CD8-positive, alpha-beta memory T cell (primary cell): ENCODE measurements at places on chromosomes 1 and 21.

GRCh38 chr1:93738926-93739325 lies 57.3 kb upstream of the BCAR3 start:
- no peak for DNase-seq

GRCh38 chr1:54800899-54801759 lies at the start of gene TTC22:
Gene TTC22, minus strand, starts transcription at chr1:54801323. Its CDS starts 160 bp downstream, at chr1:54801163.
- DNase-seq: peak; percentile 67

DNA sequence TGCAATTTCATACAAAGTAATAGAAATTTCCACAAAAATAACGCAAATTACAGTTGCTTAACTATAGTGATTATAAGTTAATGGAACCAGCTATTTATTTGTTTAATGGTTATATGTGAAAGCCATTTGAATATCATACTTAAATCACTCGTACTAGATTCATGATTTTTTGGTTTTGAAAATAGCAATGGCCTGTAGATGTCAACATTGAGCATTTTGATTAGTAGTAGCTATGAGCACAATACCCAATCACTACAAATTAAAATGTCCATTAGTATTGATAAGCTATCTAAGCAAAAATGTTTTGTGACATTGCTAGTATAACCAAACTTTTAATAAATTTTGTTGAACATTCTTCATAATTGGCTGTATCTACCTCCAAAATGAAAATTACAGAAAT lies 10.0 kb downstream of the COL24A1 start:
- no peak for DNase-seq

GRCh38 chr1:207097871-207098324 lies 6.1 kb upstream of the C4BPA start:
- DNase-seq: no peak

- no peak for DNase-seq
These were observed 217.3 kb downstream of the PTPRU start for GRCh38 chr1:29453502-29454240.

DNA sequence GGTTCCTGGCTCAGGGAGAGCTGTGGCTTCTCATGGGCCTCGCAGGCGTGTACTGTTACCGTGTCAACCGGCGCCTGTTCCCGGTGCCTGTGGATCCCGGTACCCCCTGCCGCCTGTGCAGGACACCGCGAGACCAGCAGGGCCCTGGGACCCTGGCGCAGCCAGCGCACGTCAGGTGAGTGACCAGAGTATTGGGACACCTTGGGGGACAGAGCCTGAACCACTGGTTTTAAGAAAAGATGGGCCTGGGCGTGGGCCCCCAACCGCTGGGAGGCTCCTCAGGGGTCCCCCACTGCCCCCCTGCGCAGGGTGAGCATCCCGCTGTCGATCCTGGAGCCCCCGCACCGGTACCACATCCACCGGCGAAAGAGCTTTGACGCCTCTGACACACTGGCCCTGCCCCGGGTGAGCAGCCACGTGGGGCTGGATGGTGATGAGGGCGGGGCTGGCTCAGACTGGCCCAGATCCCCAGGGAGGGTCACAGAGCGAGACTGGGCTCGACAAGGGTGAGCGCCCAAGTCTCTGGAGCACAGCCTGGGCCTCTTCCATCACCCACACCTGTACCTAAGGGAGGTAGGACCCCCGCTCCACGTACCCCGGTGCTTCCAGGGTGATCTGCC lies 10.5 kb downstream of the MIIP start:
- no peak for DNase-seq

GRCh38 chr1:76948846-76949245 lies 81.6 kb downstream of the ST6GALNAC5 start:
- no peak for DNase-seq

- DNase-seq: no peak
These were observed 365.3 kb upstream of the PKN2 start for GRCh38 chr1:88318740-88319139.

- DNase-seq: no peak
These were observed 52.3 kb downstream of the PLEKHA6 start for GRCh38 chr1:204307334-204307883.

DNA sequence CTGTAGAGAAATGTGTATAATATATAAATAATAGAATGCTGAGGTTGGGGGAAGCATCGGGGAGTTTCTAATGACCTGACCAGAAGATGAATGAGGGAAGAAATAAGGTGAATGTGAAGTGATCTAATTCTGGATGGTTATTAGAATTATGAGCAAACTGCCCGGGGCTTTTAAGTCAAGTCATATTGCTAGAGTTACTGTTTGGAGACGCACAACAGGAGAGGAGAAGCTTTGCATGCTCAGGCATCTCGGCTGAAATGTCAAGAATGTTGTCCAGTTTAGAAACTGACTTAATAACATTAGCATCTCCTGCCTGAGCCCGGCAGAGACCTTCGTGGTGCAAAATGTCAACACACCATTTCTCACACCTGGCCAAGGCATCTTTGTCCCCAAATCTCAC lies 119.1 kb downstream of the RRAGC start:
- no peak for DNase-seq

- no peak for DNase-seq
These were observed 24.2 kb upstream of the SYDE2 start for GRCh38 chr1:85224734-85225623.

- DNase-seq: no peak
These were observed 22.1 kb upstream of the CLSTN1 start for GRCh38 chr1:9845914-9846313.

DNA sequence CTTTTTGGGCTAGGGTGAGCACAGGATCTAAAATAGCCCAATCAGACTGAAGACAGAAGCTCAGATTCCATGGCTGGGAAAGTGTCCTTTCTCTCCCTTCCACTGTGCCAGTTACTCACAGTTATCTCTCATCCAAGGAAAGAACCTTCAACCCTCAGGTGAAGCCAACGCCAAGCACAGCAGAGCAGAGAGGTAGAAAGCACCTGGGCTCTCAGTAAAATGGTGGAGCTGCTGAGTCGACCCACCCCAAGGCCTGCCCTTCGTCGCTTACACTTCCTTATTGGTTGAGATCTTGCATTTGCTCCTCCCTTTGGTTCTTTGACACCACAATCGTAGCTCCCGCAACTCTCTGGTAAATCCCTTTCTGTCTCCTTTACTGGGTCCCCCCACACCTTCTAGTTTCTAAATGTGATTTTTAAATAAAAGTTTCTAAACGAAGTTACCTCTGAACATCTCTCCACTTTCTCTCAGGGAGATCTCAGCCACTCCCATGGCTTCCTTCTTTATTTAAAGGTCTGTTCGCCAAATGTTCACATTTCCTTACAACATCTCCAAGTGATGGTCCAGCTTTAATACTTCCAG lies 27.5 kb upstream of the SLC30A1 start:
- DNase-seq: no peak

DNA sequence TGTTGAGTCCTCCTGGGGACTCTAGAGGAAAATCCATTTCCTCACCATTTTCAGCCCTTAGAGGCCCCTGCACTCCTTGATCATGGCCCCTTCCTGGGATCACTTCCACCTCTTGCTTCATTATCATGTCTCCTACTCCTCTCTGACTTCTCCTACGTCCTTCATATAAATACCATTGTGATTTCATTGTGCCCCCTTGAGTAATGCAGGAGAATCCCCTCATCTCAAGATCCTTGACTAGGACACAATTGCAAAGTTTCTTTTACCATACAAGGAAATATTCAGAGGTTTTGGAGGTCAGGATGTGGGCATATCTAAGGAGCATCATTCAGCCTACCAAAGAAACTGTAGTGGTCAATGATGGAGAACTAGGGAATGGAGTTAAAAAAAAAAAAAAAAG lies 8.8 kb upstream of the GBP6 start:
- no peak for DNase-seq

DNA sequence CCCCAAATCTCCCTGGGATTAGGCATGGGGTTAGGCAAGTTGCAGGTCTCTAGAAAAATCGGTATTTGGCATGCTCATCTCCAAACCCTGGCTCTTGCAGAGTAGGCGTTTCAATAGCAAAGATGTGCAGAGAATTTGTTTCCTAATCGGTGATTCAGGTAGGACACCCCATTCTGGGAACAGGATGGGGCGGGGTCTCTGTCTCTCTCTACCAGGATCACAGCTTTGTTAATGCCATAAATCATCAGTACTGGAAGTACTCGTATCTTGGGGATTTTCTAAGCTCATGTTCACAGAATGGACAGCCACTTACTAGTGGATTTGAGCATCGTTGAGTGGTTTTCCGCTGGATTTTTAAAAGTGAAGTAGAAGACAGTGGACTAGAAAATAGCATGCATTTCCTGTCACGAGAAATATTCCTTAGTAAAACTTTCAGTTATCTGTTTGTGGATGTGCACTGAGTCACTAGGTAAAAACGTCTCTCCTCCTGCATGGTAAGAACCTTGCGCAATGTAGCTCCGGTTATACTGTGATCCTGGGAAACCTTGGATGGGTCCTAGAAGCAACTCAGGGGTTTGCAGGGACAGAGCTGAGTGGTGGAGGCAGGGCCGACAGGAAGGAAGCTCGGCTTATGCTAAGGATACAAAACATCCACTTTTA lies 5.1 kb downstream of the TMEM51 start:
- DNase-seq: no peak

DNA sequence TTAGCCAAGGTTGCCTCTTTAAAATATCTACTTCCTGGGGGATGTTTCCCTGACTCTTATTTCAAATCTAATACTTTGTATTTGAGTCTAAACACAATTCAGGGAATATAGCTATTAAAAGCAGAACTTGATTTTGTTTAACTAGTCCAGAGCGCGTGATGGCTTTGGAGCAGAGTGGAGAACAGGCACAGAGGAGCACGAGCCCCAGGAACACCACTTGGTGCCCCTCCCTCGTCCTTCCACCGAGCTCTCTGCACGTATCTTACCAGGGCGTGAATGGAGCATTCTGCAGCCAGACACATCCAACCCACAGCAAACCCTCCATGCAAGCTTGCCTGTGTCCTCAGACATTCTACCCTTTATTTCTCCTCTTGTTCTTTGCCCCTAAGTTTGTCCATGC lies 14.1 kb downstream of the KIF26B start:
- DNase-seq: no peak

DNA sequence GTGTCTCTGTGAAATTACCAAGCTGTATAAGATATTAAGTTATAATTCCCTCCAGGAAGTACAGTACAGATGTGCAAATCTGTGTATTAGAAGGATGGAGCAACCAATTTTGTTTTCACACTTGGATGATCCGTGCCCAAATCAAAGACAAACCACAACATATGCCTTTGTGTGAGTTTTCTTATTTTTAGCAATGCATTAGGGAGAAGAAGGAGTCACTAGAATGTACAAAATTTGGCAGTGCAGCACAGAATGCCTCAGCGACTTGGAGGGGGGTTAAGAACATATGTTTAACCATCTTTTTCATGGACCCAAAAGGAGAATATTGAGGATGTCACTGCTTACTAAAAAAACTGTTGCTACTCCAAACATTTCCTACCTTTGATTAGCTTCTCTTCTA lies 45.3 kb downstream of the DAB1 start:
- no peak for DNase-seq

DNA sequence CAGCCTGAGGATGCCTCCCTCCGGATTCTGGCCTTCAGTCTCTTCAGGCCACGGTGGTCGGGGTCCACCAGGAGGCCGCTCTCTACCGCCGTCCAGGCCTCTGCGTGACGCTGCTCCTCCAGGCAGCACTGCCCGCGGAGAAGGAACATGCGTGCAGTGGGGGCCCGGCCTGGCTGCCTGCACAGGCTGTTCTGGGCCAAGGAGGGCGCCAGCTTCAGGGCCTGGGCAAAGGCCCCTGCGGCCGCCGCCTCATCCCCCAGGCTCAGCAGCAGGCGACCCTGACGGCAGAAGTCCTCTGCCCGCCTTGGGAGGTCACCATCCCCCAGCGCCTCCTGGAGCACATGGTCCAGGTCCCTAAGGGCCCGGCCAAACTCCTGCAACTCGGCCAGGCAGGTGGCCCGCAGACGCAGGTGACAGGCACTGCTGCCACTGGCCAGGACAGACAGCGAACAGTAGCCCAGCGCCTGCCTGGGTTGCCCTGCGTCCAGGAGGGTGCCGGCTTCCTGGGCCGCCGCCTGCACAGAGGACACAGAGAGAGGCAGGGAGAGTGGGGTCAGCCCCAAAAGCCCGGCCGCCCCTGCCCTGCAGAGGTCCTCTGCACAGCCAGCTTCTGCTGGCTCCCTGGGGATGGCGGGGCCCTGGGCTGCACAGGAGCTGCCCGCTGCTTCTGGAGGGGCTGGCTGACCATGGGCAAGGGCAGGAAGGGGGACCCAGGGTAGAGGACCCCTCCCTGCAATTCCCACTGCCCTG lies 8.7 kb upstream of the MMEL1 start:
- no peak for DNase-seq

GRCh38 chr1:36352125-36352909 lies 28.9 kb upstream of the EVA1B start:
- DNase-seq: no peak
